Uterine smooth muscle cell (primary cell): ENCODE measurements at places on chromosomes 4 and X. TPM values are rescaled to one million over a fixed set of nuclear protein-coding genes. Genes with fewer than 3 reads are reported as not detected.

Gene SMIM9
- not detected in 2 replicates for total RNA-seq

Gene TMEM150C
- total RNA-seq, result 0.44 and 2.9 TPM in 2 replicates

Gene MSX1
- 18.1 and 26.1 TPM in 2 replicates for total RNA-seq

Gene VSIG1
- total RNA-seq, result under 0.01 TPM in 1 of 2 replicates, not detected in the other

Gene DDIT4L
- 9.2 and 11.3 TPM in 2 replicates for total RNA-seq

Gene MID1
- 9.2 and 12.8 TPM in 2 replicates for total RNA-seq

Gene GPR119
- total RNA-seq, result not detected in 2 replicates

Gene DCAF12L1
- total RNA-seq, result under 0.01 TPM in 1 of 2 replicates, not detected in the other

Gene TENT5D
- not detected in 2 replicates for total RNA-seq
